HTR-8/SVneo (cell line): ENCODE measurements at places on chromosomes 12 and 14.

DNA sequence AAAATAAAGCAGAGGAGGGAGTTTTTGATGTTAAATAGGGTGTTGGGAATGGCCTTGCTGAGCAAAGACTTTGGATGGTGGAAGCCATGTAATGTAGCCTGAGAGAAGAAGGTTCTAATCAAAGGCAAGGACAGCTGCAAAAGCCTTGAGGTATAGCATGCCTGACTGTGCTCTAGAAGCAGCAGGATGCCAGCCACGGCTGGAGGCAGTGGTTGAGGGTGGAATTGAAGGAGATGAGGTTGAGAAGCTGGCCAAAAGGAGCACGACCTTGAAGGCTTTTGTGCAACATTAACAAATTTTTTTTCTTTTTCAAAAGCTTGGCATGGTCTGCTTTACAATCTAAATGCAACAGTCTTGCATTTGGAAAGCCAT lies 42.3 kb upstream of the CSRP2 start:
- no peak for DNase-seq

- DNase-seq: no peak
These were observed 15.0 kb upstream of the ORAI1 start for GRCh38 chr12:121611306-121611705.

GRCh38 chr12:93742110-93742934 lies 65.1 kb downstream of the CRADD start:
- peak; percentile 65 for DNase-seq

- DNase-seq: no peak
These were observed 172.6 kb downstream of the CPNE8 start for GRCh38 chr12:38732761-38733160.

DNA sequence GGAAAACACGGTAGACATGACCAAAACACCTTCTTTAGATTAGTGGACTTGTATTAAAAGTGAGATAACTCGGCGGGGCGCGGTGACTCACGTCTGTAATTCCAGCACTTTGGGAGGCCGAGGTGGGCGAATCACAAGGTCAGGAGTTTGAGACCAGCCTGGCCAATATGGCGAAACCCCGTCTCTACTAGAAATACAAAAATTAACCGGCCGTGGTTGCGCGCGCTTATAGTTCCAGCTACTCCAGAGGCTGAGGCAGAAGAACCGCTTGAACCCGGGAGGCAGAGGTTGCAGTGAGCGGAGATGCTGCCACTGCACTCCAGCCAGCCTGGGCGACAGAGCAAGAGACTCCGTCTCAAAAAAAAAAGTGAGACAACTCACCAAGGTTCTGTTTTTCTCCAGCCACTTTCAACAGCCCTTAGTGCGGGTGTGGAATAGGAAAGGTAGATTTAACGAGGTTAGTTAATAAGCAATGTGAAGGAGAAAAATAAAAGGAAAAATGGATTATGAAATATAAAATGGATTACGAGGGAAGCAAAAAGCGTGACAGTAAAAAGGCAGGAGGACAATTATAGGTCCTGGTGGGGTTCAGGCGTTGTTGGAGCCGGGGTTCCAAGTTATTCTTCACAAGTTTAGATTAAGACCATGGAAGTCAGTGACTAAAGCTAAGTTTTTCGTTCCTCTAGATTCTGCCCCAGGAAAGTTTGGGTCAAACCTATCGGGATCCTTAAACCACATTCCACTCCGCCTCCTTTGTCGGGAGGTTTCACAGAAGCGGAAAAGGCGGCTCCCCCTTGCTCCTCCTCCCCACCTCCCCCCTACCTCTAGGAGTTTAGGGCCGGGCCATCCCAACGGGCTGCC lies 534 bp downstream of the PPP2R3C start:
- no peak for DNase-seq

GRCh38 chr14:64706119-64706592 lies 1.9 kb downstream of the PLEKHG3 start:
- no peak for DNase-seq

DNA sequence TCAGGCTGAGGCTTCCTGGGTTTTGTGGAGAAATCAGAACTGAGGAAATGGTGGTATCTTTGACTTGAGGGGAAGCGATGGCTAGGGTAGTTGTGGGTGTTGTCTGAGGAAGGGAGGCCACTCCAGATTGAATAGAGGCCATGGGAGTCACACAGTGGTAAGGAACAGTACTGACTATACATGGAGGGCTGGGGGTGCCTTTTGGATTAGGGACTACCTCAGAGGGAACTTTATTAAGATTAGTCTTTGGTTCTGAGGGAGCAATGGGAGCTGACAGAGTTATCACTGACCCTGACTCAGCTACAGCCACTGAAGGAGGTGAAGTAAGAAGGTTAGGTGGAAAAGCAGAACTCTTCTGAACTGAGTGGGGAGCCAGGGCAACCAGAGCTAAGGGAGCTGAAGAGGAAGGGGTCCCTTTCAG lies 4.4 kb downstream of the NACA start:
- no peak for DNase-seq

GRCh38 chr14:56036353-56036752 lies 81.9 kb upstream of the PELI2 start:
- no peak for DNase-seq

- DNase-seq: no peak
These were observed 98.6 kb downstream of the IRF2BPL start for GRCh38 chr14:76929927-76930326.

DNA sequence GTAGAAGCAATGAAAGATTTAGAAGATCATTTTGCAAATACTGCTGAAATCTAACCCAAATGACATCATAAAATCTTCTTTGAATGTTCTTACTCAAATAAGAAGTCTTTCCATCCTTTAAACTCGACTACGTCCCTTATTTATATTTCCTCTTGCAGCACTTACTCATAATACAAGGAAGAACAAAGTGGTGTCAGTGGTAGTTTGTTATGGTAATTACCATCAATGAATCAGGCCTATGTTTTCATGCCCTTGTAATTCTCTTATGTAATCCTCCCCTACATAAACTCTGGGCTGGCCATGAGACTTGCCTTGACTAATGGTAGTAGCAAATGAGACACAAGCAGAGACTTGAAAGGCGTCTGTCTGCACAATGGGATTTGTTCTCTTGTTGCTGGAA lies 17.0 kb downstream of the EEA1 start:
- no peak for DNase-seq

GRCh38 chr14:70882776-70883492 lies 24.3 kb upstream of the PCNX1 start:
- DNase-seq: peak; percentile 84

DNA sequence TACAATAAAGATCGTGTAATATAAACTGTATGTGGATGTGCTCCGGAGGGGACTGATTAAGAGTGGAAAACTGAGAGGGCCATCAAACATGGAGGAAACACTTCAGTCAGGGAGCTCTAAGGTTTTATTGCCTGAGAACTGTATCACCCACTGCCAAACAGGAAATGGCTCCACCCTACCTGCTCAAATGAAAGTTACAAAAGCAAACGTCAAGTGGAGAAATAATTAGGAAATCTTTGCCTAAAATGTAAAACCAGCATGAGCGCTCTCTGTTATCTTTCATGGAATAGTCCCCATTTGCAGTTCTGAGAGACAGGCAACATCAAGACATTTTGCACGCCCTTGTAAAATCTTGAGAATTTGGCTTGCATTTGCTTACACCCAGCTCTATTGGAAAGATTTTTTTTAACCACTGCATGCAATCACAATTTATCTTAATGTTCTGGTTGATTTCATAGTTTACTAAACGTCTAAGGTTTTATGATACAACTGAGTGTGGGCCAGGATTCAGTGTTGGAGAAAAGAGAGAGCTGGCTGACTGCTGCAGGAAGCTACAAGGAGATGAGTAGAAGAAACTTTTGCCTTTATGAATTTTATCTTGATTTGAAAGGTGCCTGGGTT lies 344.0 kb upstream of the PRICKLE1 start:
- no peak for DNase-seq

DNA sequence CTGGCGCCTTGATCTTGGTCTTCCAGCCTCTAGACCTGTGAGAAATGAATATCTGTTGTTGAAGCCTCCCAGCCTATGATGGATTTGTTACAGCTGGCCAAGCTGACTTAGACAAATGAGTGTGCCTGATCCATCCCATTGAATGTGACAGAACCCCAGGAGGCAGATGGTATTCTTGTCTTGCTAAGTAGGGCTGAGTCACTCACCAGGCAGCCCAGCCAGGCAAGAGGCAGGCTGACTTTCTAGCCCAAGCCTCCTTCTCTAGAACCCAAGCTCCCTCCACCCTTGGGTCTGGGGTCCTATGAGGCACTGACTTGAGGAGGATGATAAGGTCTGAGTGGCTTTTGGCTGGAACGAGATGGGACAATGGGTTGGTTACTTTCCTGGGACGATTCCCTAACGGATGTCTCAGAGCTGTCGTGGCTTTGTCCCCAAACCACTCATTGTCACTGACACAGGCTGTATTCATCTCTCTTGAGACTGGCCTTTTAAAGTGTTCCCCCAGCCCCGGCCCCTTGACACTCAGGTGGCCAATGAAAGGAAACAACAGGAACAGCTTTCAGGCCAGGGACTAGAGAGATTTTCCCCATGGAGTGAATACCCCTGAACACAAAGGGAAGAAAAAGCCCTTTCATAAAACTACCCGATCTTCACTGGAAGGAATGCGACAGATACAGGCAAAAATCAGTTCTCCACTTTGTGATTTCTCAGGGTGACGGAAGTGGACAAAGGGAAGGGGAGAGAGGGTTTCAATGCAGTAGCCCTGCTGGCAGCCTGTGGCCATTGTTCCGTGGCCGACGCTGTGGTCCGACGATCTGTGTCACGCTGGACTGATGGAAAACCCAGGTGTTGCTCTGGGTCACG lies 264.2 kb downstream of the AACS start:
- DNase-seq: no peak

DNA sequence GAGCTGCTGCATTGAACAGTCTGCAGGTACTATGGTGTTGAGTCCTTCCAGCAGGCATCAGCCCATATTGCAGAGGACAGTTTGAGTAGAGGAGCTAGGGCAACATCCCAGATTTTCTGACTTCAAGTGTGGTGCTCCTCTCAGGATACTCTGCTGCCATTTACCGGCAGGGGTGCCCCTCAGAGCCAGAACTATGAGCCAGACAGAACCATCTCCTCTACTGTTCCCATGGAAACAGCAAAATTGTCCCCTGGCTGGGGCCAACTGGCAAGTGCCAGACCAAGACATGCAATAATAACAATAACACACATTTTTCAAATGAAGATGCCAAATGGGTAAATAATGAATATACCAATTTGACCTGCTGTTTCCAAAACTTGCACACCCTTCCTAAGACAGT lies 102.9 kb downstream of the ADCK1 start:
- no peak for DNase-seq

DNA sequence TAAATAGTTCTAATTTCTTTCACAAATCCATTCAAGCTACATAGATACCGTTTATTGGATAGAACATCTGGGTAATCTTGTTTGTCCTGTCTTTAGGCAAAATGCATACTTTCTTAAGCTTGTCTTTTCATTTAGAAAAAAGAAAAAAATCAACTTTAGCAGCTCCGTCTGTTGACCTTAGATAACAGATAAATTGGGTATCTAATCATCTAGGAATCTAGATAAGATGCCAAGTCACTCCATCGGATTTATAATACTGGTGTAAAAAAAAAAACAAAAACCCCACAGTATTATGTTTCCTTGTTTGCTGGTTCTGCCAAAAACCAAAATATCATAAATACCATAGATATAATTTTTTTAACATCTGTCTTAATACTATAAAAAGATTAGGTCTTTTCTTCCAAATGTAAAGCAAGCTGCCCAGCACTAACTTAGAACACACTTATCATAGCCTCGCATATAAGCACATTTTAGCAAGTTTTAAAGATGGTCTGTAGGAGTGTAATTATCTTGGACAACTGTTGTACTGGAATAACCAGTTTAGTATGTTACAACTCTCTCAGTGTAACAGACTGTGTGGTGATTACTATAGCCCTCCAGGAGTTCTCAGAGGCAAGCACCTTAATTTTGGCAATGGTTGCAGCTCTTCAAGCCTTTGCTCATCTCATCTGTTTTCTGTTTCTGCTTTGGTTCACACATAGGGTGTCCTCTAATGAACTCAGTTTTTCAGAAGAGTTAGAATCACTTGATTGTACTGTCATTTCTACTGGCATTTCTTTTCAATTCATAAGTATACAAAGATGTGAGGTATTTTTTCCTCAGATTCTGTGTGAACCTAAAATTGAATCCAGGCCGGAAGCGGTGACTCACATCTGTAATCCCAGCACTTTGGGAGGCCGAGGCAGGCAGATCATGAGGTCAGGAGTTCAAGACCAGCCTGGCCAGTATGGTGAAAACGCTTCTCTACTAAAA lies 83.1 kb downstream of the ANO6 start:
- no peak for DNase-seq

GRCh38 chr12:95198914-95199313 lies 18.4 kb downstream of the FGD6 start:
- no peak for DNase-seq

DNA sequence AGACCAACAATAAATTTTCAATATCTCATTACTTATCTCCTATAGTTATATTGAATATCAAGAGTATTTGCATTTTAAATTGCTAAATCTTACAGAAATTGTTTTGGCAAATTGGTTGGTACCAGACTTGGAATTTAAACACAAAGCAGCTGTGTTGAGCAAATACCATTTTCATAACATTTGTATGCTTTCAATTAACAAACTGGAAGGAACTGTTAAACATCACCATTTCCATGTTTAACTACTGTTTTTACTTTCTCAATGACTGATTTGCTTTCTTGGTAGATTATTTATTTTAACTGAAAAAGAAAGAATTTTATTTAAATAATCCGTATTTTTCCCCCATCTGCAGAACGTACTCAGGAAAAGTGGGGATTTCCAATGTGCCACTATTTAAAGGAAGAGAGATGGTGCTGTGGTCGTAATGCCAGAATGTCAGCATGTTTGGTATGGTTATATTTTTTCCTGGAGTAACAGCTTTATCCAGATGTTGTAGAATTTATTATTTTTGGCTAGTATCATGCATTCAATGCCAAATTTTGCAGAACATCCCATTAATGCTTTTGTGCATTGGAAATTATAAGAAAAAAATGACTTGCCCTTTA lies 72.3 kb downstream of the METTL25 start:
- no peak for DNase-seq

DNA sequence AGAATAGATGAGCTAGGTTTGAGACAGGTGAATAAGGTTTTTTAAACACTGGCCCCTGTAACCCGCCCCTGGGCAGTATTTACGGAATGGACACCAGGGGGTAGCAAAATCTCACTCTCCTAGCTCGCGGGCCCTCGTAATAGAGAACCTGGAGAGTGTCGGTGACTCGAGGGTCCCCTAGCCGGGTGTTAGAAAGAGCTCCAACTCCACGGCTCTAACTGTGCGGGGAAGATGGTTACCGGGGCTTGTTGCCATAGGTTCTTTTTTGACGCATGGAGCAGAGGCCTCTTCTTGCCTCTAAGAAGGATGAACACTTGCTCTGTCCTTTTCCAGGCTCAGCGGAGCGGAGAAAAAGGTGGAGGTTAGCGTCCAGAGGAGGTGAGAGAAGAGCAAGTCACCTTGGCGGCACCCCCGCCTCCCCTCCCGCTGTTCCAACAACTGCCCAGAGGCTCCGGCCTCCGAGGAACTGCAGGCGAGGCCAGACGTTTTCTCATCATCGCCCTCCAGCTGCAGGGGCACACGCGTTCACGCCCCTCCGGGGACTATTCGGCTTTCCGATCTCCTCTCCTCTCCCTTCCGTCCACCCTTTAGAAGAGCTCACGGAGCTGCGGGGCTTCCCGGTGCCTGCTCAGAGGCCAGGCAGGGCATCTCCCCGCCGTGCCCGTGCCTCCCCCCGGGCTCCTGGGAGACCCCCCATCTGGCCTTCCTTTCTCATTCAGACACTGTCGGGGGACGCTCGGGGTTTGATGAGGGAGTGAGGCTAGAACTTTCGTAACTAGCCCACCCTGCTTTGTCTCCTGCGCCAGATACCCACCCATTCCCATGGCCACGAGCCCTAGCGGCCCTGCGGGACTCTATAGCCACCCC lies 1.4 kb upstream of the ARHGEF40 start:
- DNase-seq: peak; percentile 36
